ENCODE measurements at places on chromosomes 16 and 17. TPM values are rescaled to one million over a fixed set of nuclear protein-coding genes. Genes with fewer than 3 reads are reported as not detected.

GRCh38 chr16:732936-733335, 6.0 kb downstream of the HAGHL start:
- DNase-seq: no peak

DNA sequence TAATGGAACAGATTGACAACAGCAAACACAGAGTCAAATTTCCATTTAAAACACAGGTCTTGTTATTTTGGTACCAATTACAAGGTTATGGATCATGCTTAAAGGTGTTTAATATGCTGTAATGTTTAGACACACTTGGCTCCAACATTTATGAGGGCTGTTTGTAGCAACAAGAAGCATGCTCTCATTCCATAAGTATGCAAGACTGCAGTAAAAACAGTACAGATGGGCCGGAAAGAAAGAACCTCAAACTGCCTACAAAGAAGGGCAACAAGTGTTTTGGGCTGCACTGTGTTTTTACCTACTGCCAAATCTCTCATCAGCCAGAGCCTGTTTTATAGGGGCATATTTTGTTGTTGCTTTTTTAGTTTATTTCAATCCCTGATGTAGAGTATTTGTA, 100.5 kb upstream of the HS3ST3A1 start:
- DNase-seq: no peak

DNA sequence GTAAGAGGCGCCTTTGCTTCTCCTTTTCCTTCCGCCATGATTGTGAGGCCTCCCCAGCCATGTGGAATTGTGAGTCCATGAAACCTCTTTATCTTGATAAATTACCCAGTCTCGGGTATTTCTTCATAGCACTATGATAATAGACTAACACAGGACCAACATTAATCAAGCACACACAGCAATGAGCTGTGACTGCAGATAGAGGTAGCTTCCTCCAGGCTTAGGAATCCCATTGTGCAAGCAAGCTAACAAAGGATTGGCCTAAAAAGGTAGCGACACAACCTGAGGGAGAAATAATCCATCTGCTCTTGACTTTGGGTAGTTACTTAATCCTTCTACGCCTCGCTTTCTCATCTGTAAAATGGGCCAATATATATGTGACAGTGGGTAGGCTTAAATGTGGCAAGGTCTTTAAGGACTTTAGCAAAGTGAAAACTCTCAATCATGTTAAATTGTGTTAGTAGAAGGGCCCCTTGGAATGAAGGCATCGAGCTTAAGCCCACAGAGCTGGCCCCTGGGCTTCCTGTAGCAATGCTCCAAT, 393.6 kb downstream of the SOX9 start:
- DNase-seq: no peak

DNA sequence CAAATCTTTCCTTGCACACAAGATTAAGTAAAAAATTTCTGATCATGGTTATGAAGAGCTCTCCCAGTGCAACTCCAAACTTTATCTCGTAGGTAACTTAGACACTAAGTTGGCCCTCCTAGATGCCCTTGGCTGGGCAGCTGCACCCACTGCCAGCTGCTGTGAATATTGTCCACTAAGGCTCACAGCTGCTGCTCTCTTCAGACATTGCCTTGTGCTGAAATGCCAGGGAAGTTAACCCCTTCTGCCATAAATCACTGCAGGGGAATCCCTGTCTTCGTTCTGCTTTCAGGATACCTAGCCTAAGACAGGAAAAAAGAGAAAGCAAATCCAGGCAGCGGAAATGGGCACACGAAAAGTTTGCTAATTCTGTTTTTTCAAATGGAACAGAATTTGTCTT, 106.4 kb downstream of the IRX5 start:
- no peak for DNase-seq

DNA sequence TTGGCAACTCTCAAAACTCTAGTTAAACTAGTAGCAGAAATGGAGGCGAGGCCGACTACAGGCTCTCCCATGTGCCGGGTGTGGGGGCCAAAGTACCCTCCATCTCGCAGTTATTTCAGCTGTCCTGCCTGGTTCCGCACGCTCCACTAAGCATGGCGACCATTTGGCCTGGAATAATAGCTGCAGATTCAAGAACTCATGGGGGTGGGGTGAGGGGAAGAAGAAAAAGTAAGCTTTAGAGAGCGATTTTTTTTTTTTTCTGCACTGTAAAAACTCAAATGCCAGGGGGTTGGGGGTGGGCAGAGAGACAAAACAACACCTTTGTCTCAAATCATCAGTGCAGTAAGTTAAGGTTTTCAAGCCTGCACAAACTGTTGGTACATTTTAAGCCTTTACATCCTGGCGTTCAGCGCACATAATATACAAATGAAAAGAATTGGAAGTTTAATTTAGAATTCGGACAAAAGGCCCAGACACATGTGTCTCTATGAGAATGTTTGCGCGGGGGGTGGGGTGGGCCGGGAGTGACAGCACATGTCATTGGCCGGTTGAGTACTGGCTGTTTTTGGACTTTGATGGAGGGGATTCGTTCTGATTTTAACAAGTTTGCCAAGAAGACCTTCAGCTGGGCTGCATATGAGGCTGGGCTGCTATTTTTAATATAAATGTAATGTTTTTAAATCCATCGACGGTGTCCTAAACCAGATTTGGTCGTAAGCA, 694.7 kb upstream of the SALL1 start:
- DNase-seq: no peak

- no peak for DNase-seq
Measured at GRCh38 chr16:57660715-57661463, 7.2 kb upstream of the ADGRG3 start.

LDHD gene
- total RNA-seq: 0.26 TPM

GRCh38 chr16:84048871-84049270, 6.3 kb upstream of the SLC38A8 start:
- no peak for DNase-seq

GRCh38 chr16:31298958-31299357, 39.2 kb downstream of the ITGAM start:
- no peak for DNase-seq

DNA sequence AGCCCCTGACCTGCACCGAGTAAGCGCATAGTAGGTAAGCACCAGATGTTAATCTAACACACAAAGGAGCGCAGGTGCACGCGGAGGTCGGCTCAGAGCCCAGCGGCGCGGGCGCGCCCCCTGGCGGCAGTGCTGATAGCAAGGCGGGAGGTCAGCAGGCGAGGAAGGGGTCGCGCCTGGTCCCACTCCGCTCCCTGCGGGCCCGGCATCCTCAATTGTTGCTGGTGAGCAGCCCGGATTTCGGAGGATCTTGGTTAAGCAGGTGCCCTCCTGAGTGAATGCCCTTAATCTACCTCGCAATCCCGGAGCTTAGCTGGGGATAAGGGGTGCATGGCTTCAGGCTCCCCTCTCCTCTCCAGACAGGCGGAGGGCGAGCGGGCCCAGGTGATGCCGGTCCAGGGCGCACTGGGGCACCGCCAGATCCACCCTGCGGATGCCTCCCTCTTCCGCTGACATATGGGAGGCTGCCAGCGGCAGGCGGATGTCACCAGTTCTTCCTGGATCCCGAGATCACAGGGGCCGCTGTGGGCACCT, 4.0 kb upstream of the WNT3 start:
- peak; percentile 11 for DNase-seq

- no peak for DNase-seq
Measured at GRCh38 chr17:49468811-49469385, 26.2 kb upstream of the NGFR start.

- no peak for DNase-seq
Measured at GRCh38 chr16:57966204-57966771, 4.6 kb downstream of the CNGB1 start.

DDX52 gene
- total RNA-seq: 48.7 TPM

ABI3 gene
- 32.8 TPM for total RNA-seq

SLC26A11 gene
- total RNA-seq: 5.9 TPM
